Inflammatory macrophage treated with lipopolysaccharide for 4 hours (primary cell): ENCODE measurements at places on chromosomes 5 and 9.
A peak's percentile ranks its signal among the peaks of the same experiment; 100 is the strongest.

DNA sequence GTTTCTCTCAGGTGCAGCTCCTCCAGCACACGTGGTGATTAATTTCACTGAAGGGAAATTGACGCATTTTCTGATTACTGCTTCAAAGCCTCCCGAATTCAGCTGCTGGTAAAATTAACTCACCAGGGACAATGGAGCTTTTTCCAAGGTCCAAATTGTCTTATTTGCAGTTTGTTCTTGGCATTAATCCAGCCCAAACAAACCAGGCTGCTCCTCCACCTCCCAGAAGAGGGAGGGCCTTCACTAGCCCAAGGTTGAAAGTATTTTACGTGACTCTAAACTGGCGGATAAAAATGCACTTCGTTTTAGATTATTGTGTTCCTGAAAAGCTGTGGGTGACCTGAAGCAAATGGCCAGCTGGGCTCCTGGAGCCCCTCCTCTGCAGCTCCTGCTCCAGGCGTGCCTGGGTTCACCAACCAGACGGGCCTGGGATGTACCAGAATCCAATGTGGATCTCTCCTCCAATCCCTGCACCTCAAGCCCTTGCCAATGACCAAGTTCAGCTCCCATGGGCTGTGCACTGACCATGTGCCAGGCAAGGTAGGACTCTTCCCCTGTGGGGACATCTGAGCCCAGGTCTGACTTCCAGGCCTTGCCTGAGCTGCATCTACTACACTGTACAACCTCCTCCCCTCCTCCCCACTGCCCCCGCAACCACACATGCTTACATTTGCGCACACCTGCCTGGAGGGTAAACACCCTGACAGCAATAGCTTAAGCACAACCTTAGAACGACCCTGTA is 193.4 kb downstream of the CDK5RAP2 start:
- DNase-seq: no peak

GRCh38 chr5:60779466-60779865 is 64.6 kb downstream of the ELOVL7 start:
- DNase-seq: no peak

DNA sequence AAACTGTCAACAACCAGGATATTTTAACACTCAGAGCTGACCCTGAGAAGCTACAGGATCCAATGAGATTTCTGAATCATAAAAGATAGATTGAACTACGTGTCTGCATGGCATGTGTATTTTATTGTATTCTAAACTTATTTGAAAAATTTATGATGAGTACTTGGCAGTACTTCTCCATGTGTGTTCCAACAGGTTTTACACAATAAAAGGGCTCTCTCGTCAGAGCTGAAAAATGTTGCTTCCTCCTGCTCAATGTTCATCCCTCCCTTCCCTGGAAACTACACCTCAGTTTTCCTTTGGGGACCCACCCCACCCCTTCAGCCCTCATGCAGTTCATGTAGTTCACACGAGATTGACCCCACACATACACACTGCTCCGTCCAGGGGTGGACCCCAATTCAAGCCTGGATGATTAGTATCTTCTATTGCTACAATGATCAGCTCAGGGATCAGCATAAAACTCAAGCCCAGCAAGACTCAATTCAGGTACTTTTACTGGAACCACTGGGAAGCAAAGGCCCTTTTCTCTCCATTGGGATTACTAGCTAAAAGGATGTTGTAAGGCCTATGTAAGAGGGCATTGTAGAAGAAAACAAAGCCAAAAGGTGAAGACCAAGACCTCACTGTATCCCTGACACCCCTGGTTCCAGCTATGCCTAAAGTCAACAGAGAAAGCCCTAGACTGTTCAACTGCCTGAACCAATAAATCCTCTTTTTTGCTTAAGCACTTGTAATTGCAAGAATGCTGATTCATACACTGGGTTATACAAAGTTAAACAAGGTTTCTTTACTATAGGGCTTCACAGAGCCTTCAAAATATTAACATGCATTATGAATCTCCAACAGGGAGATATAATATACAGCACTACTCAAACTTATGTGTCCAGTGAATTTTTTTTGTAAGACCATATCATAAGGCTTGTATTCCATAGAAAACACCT is 112.6 kb downstream of the SAXO1 start:
- no peak for DNase-seq

DNA sequence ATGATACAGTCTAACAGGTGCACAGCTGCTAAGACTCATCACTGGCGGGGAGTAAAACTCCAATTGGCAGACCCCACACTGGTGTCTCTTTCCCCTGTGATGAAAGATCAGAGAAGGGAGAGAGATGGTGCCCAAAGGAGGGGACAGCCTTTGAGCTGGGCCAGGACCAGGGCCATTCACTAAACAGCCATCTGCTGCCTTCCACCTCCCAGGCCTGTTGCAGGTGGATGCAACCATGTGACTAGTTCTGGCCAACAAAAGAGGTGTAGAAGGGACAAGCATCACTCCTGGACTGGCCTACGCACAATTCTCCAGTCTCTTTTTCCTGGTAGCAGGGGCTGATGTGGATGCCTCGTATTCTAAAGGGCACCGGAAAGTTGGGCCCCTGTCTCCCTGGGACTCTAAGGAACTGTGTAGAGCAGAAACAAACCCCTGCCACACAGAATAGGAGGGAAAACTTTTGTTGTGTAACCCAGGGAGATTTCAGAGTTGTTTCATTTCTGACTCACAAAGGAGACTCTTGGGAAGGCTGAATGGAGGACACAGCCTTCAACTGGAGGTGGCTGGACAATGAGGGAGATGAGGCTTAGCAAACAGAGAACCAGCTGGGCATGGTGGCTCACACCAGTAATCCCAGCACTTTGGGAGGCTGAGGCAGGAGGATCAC is 26.9 kb downstream of the TNIP1 start:
- DNase-seq: peak; percentile 61

GRCh38 chr9:26112724-26113123 is 434.5 kb upstream of the TUSC1 start:
- no peak for DNase-seq

DNA sequence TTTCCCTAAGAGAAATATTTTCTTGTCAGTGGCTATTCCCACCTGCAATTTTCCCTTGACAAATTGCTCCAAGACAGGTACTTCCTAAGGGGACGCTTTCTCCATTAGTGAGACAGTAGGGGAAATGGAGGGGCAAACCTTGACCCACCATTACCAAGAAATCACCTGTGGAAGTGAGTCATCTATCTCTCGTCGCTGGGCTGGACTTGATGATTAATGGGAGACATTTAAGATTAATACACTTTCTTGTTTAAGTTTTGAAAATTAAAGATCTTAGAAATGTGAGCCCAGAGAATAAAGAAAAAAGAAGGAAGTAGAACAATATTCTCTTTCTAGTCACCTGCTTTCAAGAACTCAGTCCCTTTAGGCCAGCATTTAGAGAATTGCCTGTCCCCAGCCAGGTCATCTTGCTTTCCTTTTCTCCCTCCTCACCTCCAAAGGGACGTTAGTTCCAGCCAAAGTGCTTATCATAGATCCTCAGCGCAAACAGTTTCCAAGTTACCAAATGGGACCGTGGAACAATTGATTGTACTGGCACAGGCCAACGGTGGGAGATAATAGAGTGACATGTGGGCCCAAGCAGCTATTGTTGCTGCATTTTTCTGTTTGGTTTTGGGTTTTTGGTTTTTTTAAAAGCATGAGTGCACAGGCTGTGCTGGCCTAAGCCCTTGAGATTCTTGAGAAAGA is 284.4 kb downstream of the ENC1 start:
- DNase-seq: no peak

DNA sequence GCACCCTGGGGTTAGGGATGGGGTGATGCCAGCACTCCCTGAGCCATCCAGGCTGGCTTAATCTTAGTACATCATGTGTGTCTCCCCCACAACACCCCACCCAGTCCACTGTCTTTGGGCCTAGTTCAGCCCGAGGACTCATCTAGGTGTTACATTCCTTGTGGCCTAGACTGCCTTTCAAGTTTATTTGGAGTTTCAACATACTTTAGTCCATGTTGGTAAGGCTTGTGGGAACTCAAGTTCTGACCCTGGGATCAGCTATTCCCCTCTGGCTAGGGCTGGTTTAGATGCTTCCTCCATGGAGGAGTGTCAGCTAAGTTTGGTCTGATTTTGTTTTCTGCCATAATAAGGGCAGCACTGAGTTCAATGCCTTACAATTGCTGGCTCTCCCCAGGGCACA is 302.4 kb downstream of the SMARCA2 start:
- DNase-seq: no peak

DNA sequence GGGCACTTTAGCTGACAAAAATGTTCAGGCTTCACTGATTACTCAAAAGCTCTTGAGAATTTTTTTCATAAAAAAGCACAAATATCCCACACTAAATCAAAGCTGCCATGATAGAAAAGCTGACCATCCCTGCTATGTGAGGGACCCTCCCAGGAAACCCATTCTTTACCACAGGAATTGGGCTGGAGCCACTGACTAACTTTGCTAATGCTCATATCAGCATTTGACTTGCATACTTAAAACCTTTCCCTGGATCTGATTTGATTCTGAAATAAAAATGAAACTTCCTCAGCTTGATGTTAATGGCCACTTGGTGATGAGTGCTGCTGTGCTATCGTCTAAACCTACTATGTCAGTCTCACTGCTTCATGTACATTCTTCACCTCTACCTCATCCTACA is 243.6 kb downstream of the PRELID2 start:
- no peak for DNase-seq

- no peak for DNase-seq
These were observed 46.8 kb downstream of the DBH start for GRCh38 chr9:133682818-133683585.

DNA sequence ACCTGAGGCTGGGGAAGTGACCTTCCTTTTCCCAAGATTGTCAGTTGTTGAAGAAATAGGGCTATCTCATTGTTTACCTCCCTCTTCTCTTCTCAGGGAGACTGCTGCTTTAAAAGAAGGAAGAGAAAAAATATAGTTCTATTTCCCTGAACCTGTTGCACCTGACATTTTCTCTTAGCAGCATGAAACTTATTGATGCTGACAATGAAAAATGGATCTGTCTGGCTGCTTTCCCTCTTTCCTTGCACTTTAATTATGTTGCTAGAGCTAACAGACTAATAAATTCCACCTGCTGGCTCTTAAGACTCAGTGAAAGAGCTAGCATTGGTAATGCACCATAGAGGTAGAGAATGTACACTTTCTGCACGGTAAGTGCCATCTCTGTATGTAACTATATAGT is 6.2 kb upstream of the CKMT2 start:
- DNase-seq: no peak

DNA sequence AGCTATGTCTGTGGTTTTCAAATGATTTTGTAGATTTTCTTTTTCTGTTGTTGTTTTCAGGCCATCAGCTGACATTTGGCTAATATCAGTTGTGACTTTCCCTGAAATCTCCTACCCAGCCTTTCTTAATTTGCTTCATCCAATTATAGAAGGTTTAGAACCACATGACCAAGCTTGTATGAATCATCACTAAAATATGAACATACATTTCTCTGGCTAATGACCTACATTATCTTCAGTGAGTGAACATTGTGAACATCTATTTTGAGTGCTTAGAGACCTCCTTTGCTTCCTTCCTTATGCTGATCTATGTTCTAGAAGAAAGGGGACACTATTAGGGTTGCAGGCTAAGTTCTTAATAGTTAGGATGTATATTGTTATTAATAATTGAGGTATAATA is 532.5 kb downstream of the RAB3C start:
- DNase-seq: no peak

DNA sequence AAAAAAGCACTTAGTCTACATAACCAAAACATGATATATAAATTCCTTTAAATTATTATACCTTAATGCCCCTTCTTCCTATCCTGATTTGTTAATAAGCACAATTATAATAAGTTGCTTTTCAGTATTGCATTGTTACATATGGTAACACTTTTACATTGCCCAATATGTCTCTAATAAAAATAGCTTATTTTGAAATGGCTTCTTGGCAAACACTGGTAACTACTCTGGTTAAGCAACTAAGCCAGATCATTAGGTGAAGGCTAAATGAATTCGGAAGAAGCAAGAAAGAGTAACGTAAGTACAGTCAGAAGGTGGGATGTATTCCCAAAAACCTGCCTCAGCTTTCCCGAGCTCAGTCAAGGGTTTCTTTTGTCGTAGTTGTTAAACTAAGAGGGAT is 85.3 kb downstream of the TTC39B start:
- DNase-seq: peak; percentile 31

- DNase-seq: no peak
These were observed 100.2 kb downstream of the MPDZ start for GRCh38 chr9:13179257-13179656.

DNA sequence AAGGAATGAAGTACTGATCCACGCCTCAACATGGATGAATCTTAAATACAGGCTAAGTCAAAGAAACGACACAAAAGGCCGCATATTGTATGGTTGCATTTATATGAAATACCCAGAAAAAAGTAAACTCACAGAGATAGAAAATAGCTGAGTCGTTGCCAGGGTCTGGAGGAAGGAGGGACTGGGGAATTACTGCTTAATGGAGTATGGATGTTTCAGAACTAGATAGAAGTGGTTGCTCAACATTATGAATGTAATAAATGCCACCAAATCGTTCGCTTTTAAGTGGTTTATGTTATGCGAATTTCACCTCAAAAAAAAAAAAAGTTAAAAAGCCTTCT is 784 bp upstream of the MSANTD3 start:
- DNase-seq: peak; percentile 19

GRCh38 chr9:38347946-38348345 is 44.6 kb upstream of the ALDH1B1 start:
- no peak for DNase-seq

- no peak for DNase-seq
These were observed 3.5 kb downstream of the SHB start for GRCh38 chr9:38065369-38066075.

GRCh38 chr5:4413996-4414395 is 726.1 kb upstream of the ADAMTS16 start:
- no peak for DNase-seq

- DNase-seq: no peak
These were observed 62.9 kb downstream of the IRX2 start for GRCh38 chr5:2688586-2688985.

DNA sequence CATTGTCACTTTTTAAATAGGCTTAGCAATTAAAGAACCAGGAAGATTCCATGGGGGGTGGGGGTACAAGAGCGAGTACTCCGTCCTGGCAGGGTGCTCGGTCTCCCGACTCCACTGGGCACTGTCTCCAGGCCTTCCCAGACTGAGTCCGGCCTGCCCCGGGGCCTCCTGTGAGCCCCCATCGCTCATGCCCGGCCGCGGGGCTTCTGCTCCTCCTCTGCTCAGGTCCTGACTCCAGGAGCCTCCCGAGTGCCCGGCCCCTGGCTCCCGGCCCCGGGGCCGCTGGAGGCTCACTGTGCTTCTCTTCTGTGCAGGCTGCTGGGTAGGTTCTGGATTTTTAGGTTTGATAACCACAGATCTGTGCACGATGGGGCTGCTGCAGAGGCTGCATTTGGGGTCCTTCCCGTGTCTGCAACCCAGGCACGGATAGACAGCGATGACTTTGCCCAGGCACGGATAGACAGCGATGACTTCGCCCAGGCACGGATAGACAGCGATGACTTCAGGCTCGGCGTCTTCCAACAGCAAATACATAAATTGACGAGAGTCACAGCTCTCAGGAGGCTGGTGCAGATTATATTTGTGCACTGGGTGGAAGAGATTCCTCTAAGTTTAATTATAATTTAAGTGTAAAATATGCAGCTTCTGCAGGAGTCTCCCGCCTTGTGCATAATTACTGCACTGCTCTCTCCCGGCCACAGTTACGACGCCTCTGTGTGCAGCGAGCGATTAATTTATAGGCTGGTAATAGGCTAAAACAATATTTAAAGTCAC is 74.8 kb upstream of the RXRA start:
- DNase-seq: no peak
